ENCODE measurements at places on chromosomes 12 and 14. TPM values are rescaled to one million over a fixed set of nuclear protein-coding genes. Genes with fewer than 3 reads are reported as not detected.

Gene FITM1
- total RNA-seq = 1.3 TPM

Gene SRGAP1
- total RNA-seq = 13.5 TPM

Gene AMN
- 58.0 TPM for total RNA-seq

Gene SLC24A4
- total RNA-seq = 0.85 TPM

Gene GPX2
- 8.4 TPM for total RNA-seq

Gene PLEKHH1
- total RNA-seq = 26.2 TPM

Gene STXBP6
- 3.9 TPM for total RNA-seq

Gene TAS2R7
- not detected for total RNA-seq

Gene SERPINA4
- 6.1 TPM for total RNA-seq

Gene KLRB1
- 3.0 TPM for total RNA-seq

Gene SYT1
- 1.2 TPM for total RNA-seq

Gene NKX2-8
- total RNA-seq = not detected

Gene PPM1H
- total RNA-seq = 25.0 TPM

Gene TRIM9
- 2.0 TPM for total RNA-seq

All from kidney (tissue), 22 donors.